ENCODE measurements at places on chromosomes 4 and X. TPM values are rescaled to one million over a fixed set of nuclear protein-coding genes. Genes with fewer than 3 reads are reported as not detected.

The RTL9 gene
- 0.16 TPM for total RNA-seq

The UGT2B15 gene
- total RNA-seq = 0.03 TPM

The NSUN7 gene
- total RNA-seq = 0.26 TPM

The LDB2 gene
- total RNA-seq = not detected

The F11 gene
- total RNA-seq = not detected

The ESX1 gene
- total RNA-seq = 0.09 TPM

The UCP1 gene
- total RNA-seq = 0.14 TPM

The TMPRSS11F gene
- total RNA-seq = not detected

The P2RY8 gene
- 0.06 TPM for total RNA-seq
